NCI-H2107 (cell line): ENCODE measurements at places on chromosomes 13 and 19.

DNA sequence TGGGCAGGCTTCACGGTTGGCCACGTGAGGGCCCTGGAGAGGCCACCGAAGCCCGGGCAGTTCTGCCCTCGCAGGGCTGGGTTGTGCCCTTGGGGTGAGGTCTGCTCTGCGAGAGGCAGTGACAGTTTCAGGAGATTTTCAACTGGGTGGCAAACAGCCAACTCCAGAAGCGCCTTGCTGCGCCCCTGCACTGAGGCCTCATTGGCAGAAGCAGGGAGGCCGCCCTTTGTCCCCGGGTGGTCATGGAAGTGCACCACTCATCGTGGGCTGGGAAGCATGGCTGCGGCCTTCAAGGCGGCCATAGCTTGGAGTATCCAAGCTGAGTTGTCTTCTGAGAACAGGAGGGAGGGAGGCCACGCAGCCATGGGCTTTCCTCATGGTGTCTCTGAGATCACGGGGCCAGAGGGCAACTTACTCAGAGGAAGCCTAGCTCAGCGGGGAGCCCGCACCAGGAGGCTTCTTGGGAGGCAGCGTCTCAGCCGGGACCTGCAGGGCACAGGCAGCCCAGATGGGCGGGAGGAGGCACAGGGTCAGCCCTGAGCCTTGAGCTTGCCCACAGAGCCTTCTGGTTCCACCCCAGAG lies 14.8 kb downstream of the PLEKHJ1 start:
- DNase-seq: no peak

GRCh38 chr19:41928754-41929535 lies 696 bp upstream of the ERFL start:
- DNase-seq: no peak

GRCh38 chr13:26787961-26788360 lies 27.4 kb upstream of the GPR12 start:
- DNase-seq: no peak

- DNase-seq: no peak
Measured at GRCh38 chr19:32171719-32172151, 173.7 kb upstream of the ZNF507 start.

- no peak for DNase-seq
Measured at GRCh38 chr19:35328851-35329285, at the start of gene CD22. TSS of gene CD22 (plus strand) at chr19:35329187. CDS start at chr19:35332041, 2,854 bp downstream.

DNA sequence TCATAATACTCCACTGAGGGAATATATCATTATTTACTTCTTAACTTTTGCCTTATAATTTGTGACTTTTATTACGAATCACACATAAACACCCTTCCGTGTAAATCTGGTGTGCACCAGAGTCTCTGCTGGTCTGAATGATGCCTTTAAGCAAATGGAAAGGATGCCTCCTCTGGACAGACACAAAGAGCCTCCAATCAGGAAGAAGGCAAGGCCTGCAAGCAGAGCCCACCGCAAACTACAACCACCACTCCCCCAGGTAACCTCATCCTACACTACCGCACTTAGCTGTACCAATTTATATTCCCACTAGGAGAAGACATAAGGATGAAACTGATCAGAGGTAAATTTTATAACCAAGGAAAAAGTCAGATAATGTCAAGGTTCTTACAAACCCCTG lies 137.6 kb downstream of the KLF12 start:
- DNase-seq: no peak
